ENCODE measurements at places on chromosomes 6 and 20. TPM values are rescaled to one million over a fixed set of nuclear protein-coding genes. Genes with fewer than 3 reads are reported as not detected.

- DNase-seq, result peak; percentile 49
Observed at GRCh38 chr6:31728767-31729514, at the start of gene DDAH2. Gene DDAH2 (minus strand): TSS chr6:31729299. CDS start chr6:31729161, 138 bp downstream.

DNA sequence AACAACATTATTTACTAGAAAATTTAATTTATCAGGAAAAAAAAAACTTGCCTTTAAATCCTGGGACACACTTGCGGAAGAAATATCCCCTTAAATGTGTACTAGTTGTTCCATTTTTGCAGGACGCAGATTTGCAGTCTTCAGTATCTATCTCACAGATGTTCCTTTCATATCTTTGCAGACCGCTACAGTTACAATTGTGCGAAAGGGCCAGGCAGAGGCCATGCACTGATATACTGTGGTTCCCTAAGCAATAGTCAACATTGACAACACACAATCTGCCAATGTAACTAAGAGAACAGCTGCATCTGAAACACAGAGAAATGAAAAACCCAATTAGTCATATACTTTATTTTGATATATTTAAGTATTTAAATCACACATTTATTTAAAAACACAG lies 411.2 kb downstream of the EYS start:
- DNase-seq, result no peak

DNA sequence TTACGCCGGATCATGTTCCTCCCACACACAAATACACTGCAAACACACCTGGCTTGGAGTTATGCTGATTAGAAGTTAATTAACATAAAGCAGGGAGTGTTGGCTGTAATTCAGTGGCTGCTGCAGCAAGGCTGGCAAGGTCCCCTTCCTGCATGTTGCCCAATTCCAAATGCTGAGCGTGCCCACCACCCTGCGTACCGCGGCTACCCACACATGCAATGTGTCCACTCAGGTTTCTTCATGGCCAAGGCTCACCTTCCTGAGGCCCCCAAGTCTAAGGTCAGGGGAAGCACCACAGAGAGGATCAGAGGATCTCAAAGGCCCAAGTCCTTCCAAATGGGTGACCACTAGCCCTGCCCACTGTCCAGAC lies 11.6 kb upstream of the PRND start:
- DNase-seq, result no peak

DNA sequence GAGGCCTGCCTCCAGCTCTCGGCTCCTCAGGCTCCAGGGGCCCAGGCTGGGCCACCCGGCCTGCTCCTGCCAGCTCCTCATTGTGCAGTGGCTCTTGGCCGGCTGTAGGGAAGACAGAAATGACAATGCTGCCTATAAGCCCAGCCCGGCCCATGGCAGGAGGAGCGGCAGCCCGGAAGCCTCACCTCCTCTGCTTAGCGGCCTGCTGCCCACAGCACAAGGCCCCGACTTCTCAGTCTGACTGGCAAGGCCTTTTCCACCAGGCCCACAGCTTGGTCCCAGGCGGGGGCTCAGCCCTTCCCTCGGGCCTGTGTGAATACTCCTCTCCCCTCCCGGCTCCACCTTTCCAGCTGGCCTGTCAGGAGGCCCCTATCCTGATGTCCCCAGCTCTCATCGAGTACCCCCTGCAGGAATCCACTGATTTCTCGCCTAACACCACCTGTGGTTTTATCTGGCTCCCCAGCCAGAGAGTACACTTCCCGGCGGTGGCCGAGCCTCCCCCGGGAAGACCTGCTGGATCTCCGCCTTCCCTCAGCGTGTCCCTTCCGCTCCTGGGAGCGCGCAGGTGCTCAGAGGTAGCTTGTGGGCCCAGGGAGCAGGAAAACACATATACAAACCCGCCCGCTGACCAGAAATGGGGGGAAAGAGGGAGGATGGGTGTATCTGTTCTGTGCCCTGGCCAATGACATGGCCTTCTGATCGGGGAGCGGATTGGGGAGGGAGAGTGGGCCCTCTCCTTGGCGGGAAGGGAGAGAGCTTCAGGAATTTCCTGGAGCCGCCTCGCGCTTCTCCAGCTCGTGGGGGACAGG lies 963 bp downstream of the DDRGK1 start:
- no peak for DNase-seq

- DNase-seq, result no peak
Observed at GRCh38 chr20:41165001-41165882, 27.9 kb downstream of the PLCG1 start.

DNA sequence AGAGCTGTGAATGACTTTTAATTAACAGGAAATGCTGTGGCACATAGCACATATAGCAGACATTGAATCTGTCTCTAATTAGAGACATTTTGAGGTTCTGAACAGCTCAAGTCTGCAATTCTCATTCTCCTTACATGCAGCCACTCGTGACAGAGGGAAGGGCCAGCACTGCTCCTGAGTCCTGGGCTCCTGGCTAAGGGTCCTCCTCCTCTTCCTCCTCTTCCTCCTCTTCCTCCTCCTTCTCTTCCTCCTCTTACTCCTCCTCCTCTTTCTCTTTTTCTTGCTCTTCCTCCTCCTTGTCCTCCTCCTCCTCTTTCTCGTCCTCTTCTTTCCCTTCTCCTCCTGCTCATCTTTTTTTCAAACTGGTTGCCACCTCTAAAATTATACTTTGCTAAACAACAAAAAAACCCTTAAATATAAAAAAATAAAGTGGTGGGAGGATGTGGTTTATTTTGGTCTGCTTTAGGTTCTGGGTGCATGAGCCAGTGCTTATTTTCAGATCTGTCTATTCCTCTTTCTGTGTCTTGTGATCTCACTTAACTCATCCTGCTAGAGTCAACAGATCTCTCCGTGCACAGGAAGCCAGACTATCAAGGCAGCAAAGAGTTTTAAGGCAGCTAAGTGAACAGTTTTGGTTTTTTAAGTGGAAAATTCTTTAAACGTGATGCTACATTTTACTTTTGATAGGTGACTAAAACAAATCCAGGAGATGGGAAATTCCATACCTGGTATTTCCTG lies 159.3 kb downstream of the CD83 start:
- DNase-seq, result no peak

DNA sequence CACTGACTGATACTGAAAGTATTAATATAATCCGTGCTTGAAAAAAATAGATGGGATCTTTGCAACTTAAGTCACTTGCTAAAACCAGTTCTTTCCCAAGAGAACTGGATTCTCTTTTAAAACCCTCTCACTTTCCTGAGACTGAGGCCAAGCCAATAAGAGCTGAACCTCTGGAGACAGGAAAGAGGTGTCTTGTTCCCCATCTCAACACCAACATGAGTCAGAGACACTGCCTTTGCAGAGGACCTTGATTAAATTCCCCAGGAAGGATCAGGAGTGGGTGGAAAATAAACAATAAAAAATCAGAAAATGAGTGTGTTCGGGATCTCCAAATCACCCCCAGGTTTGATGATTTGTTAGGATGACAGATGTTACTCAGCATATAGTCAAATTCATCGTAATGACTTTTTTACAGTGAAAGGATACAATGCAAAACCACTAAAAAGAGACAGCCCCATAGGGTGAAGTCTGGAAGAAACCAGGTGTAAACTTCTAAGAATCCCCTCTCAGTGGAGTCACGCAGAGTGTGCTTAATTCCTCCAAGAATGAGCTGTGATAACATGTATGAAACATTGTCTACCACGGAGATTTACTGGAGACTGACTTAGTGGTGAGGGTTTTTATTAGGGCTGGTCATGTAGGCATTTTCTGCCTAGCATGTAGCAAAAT lies 122.8 kb upstream of the BEND3 start:
- no peak for DNase-seq

GRCh38 chr20:16474363-16474762 lies 98.9 kb downstream of the KIF16B start:
- no peak for DNase-seq

- DNase-seq, result no peak
Observed at GRCh38 chr20:19867074-19867473, 109.0 kb downstream of the RIN2 start.

- no peak for DNase-seq
Observed at GRCh38 chr6:7148100-7148822, 40.5 kb downstream of the RREB1 start.

GRCh38 chr6:132703936-132704335 lies 9.9 kb downstream of the VNN1 start:
- no peak for DNase-seq

- no peak for DNase-seq
Observed at GRCh38 chr6:127641905-127642304, 64.9 kb downstream of the C6orf58 start.

DNA sequence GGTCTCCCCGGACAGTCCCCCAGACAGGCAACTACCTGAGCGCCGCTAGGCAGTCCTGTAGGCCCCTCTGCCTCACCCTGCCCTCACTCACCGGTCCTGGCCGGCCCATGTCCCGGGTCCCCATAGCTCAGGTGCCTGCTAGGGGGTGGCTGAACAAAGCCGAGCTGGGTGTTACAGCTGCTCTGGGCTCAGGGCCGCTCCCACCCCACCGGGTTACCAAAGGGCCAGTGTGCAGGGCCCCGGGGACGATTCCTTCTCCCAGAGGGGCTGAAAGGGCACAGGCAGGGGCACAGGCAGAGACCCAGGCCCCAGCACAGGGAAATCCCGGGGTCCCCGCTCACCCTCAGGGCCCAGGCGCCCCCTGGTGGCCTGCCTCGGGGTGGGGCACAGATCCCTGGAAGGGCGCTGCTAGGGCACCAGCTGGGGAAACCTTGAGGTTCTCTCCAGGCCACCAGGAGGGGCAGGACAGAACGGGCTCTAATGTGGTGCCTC lies 118.4 kb downstream of the GRM4 start:
- peak; percentile 75 for DNase-seq

The SLC22A16 gene
- polyA plus RNA-seq, result 0.25 TPM

The RAB44 gene
- polyA plus RNA-seq, result not detected

The FOXA2 gene
- polyA plus RNA-seq, result not detected

The SLC13A3 gene
- 0.38 TPM for polyA plus RNA-seq

The SLC22A3 gene
- 0.80 TPM for polyA plus RNA-seq

The AURKA gene
- polyA plus RNA-seq, result 19.5 TPM

The MOG gene
- polyA plus RNA-seq, result 0.19 TPM

Measured in heart left ventricle (tissue), 16 donors.